ENCODE measurements at places on chromosomes 5 and 9.

DNA sequence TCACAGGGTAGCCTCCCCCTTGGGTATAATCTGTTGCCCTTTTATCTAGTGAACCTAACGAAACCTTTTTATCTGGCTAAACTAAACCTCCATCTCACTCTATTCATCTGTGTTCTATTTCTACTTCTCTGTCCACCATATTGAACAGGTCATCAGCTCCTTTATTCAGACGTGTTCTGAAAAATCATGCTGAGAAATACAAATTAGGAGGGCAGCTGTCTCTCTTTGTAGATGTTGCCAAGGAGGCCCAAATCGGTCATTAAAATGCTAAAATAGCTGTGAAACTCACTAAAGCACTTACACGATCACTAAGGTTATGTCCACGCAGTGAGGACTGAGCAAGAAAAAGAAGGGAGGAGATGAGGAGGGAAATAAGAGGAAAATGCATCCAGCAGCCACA lies 115.6 kb upstream of the RETREG1 start:
- no peak for DNase-seq

DNA sequence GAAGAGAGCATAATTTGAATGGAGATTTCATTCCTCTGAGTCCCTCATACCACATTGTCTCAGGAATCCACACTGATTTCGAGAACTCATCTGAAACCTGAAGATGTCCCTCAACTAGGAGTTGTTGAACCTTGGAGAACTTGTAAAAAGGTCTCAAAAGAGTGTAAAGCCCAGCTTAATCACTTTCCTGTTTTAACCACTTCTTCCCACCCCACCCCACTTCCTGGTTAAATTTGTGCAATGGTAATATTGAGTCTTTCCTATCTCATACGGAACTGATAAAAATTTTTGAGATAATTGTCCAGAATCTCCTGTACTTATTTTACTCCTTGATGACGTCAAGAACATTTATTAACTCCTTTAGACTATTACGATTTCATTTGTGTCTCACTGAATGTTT lies 240.7 kb downstream of the ARRDC3 start:
- DNase-seq, result no peak

DNA sequence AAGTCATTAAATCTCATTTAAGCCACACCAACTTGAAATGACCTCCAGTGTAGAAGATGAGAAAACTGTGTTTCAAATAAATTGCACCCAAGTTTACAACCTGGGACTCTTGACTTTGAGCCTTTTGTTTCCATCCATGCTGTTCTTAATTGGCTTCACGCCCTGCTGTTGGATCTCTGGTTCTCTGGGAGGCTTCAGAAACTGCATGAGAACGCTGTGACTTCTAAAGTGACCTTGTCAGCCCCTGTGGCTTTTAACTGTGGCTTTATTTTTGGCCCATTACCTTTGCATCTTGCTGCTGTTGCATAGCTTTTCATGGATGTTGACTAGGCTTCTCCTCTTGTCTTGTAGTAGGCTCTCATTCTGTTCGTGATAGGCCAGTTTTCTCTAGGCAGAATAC lies 29.3 kb downstream of the TNFAIP8 start:
- DNase-seq, result no peak

GRCh38 chr5:150112201-150113046 lies 26.1 kb upstream of the CSF1R start:
- peak; percentile 99 for DNase-seq

DNA sequence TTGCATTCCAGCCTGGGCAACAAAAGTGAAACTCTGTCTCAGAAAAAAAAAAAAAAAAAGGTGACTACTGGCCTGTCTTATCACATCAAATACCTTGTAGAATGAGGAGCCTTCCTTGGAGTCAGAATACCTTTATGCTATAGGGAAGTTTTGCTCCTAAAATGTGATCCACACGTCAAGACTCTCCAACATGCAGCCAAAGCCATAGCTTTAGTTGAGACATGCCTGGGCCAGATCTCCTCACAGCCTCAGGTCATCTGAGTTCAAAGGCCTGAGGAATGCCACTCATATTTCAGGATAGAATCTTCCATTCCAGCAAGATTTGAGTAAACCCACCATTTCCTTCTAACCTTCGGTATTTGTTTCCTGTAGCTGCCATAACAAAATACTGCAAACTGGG lies 13.7 kb upstream of the SOWAHA start:
- no peak for DNase-seq

DNA sequence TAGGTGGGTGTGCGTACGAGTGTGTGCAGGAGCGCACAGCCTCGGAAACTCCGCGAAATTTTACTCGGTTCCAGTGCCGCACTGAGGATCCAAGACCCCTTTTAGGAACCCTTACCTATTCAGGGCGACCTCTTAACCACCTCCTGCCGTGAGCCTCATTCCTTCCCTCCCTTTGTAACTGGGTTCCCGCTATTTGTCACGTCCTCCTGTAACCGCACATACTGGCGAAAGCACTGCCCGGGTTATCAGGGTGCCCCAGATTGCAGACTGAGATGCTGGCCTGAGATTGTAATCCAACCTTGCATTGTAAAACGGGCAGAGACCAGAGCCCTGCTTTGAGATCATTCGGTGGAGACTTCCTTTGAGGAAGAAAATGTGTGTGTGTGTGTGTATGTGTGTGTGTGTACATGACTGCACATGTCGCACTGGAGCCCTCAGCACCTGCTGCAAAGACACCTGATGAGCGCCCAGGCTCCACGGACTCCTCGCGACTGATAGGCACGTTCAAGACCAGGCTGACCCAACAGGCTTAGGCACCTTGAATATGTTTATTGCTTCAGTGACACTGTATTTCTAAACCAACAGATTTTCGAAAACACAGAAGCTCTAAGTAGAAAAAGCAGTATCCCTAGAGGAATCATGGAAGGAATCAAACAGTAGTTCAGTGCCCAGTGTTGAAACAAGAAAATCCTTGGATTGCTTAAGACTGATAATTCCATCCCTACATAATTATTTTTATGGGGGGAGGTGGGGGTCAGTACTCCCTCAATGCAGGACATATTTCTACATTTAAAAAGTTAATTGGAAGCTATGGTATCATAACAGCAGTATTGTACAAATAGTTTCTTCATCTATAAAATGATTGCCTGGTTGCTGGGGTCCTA lies 86.5 kb upstream of the TNFAIP8 start:
- DNase-seq, result no peak

- no peak for DNase-seq
These were observed 387.3 kb downstream of the YTHDC2 start for GRCh38 chr5:113900816-113901215.

DNA sequence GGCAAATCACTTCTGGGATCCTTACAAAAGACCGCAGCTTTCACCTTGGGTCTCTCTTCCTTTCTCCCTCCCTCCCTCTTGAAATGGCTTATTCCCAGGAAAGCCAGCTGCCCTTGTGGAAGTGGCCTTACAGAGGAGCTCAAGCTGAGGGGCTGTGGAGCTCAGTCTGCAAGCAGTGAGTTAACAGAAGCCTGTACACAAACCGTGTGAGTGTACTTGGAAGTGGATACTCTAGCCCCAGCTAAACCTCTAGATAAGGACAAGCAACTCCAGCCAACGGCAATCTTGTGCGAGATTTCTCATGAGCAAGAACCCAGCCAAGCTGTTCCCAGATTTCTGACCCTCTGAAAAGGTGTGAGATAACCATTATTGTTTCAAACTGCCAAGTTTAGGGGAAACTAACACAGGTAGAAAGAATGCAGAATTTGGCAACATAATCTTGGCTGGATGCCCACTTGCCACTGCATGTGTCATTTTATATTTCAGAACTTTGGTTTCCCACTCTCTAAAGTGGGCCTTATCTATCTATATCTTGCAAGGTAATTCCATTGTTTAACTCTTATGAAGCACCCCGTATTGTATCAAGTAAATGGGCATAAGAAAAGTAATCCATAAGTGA lies 85.6 kb downstream of the CDH18 start:
- no peak for DNase-seq

DNA sequence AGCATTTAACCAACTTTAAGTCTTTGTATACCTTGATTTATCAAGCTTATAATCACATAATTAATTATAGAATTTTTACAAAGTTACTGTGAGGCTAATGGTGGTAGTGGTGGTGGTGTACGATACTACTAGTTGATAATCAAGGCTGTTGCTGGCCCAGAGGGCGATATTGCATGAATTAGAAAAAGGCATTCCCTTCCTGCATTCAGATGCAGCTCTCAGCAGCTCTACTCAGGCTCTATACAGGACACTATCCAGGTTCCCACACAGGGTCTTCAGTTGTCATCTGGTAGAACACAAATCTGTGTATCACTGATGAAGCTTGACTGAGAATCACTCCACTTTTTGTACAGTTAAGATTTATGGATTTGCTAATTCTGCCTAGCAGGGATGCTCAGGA lies 562.8 kb upstream of the C9orf72 start:
- DNase-seq, result no peak

Data from retinal pigment epithelial cell (primary cell).